ENCODE measurements at places on chromosomes 3 and 15.

GRCh38 chr15:48751595-48751994 lies 59.3 kb downstream of the CEP152 start:
- no peak for DNase-seq

- no peak for DNase-seq
These were observed 124.8 kb downstream of the DMXL2 start for GRCh38 chr15:51497806-51498205.

DNA sequence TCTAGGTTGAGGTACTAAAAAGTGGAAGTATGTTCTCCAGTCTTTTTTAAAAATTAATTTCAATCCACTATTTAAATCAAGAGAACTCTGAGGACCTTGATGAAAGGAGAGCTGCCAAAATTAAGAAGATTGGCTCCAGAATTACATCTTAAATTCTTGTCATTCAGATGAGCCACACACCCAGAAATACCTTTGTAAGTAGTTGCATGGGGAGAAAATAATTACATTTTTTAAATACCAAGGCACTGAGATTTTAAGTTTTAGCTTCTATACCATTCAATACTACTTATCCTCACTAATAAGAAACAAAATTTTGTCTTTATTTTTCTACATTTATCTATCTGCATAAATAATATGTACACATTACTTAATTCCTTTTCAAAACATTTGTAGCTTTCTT lies 1132.8 kb downstream of the OTOL1 start:
- DNase-seq = no peak

- DNase-seq = no peak
These were observed 37.9 kb downstream of the ANKDD1A start for GRCh38 chr15:64949383-64950186.
